ENCODE measurements at places on chromosomes 16 and 17.

GRCh38 chr16:53998024-53998810, 288.4 kb downstream of the IRX3 start:
- DNase-seq = no peak

- no peak for DNase-seq
Observed at GRCh38 chr16:17802571-17802970, 331.8 kb upstream of the XYLT1 start.

- peak; percentile 25 for DNase-seq
Observed at GRCh38 chr16:31471875-31472708, at the start of gene TGFB1I1. TGFB1I1 (plus strand) TSS chr16:31472152; CDS start chr16:31472189, 37 bp downstream.

GRCh38 chr17:41559548-41559947, 12.3 kb downstream of the KRT9 start:
- no peak for DNase-seq

Data from SW 1271 (cell line).